Ecto neural progenitor cell (in vitro differentiated cells): ENCODE measurements at places on chromosomes 6 and 20.

- no peak for DNase-seq
Measured at GRCh38 chr6:166815629-166816028, 140.7 kb downstream of the RNASET2 start.

DNA sequence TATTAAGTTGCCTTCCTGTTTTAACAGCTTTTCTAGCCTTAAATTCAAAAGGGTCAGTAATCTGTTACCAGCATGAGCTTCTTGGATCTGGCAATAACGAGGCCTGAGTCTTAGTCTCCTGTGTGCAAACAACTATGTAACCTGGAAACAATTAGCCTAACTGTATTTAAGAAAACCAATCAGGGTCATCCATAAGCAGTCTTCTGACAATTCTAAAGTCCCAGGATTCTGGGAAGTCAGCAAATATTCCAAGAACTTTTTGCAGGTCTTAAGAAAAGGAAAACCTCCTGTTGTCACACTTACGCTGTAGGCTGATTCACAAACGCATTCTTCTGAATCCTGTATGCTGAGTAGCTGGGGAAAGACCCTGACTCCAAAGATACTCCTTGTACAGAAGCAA is 90.4 kb downstream of the COL12A1 start:
- DNase-seq, result no peak

GRCh38 chr6:145704143-145704781 is 31.1 kb downstream of the EPM2A start:
- no peak for DNase-seq

- DNase-seq, result no peak
Measured at GRCh38 chr6:24900917-24901697, 34.7 kb downstream of the RIPOR2 start.

DNA sequence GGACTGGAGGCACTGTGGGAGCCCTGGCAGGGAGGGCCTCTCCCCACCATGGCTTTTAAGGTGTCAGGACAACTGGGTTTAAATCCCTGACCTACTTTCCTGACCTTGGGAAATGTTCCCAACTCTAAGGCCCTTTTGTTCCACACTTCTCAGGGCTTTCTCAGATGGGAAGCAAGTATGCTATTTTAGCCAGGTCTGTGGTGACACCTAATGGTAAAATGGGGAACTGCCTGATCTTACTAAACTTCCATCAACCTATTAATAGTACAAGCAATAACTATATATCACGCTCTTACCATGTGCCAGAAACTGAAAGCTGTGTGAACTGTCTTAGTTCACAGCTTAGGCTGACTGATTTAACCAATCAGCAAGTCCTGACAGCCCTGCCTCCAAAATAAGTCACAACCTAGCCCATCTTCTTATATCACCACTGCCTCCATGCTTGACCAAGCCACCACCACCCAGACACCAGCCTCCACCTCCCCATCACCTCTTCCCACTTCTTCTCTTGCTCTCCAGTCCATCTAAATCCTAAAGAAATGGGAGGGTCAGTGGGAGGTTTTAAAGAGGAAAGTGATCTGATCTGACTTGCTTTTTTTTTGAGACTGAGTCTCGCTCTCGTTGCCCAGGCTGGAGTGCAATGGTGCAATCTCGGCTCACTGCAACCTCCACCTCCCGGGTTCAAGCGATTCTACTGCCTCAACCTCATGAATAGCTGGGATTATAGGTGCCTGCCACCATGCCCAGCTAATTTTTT is 6.9 kb upstream of the BLCAP start:
- peak; percentile 61 for DNase-seq

- no peak for DNase-seq
Measured at GRCh38 chr20:11544029-11544678, 373.5 kb upstream of the BTBD3 start.

GRCh38 chr20:4961746-4962145 is 39.6 kb downstream of the SLC23A2 start:
- DNase-seq, result no peak

DNA sequence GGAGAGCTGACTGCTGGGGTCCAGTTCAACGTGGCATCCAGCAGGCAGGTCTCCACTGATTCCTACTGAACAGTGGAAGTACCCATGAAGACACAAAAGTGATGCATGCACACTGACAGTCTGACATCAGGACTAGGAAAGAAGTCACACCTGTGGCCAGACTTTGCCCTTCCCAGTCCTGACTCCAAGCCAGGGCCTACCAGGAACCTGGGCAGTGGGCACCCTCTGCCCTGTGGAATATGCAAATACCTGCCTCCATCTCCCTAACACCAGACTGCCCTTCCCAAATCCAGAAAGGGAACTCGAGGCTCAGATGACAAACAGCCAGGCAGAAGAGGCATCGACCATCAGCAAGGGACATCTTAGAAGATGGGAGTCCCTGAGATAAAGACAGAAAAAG is 50.9 kb downstream of the SLC23A2 start:
- DNase-seq, result no peak

- no peak for DNase-seq
Measured at GRCh38 chr6:29651413-29652197, 5.3 kb upstream of the MOG start.

- DNase-seq, result no peak
Measured at GRCh38 chr6:110864824-110865223, 9.8 kb upstream of the AMD1 start.

DNA sequence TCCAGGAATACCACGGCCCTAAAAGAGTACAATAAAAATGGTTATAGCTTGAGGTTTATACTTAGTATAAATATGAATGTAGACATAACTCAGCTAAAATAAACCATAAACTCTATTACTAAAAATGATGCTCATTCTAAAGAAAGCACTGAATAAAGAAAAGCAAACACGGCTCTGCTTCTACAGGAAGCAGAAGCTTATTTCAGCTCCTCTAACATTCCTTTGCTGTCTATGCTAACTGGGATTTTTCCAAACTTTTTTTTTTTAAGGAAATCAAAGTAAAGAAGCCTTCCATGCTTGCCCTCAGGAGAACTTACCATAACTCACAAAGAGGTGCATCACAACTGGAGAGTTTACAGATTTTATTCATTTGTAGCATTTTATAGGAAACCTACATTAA is 30.8 kb downstream of the COL9A1 start:
- DNase-seq, result no peak

DNA sequence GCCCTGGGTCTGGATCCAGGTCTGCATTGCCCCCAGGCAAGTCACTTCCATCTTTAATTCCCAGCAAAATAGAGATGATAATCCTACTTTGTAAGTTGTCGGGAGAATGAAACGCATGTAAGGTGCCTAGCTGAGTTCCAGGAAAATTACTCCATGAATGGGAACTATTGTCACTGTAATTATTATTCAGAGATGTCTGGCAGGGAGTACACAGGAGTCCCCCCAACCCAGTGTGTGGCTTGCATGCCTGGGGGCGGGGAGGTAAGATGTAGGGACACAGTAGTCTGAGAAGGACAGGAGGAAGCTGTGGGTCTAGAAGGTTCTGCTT is 85.4 kb downstream of the CD40 start:
- no peak for DNase-seq

GRCh38 chr6:163387317-163387716 is 27.2 kb upstream of the QKI start:
- DNase-seq, result no peak

- DNase-seq, result no peak
Measured at GRCh38 chr6:116074732-116075390, 14.2 kb upstream of the FRK start.

- DNase-seq, result no peak
Measured at GRCh38 chr6:152979116-152979515, 3.7 kb downstream of the FBXO5 start.

- no peak for DNase-seq
Measured at GRCh38 chr20:32832664-32833063, 12.9 kb downstream of the MAPRE1 start.

DNA sequence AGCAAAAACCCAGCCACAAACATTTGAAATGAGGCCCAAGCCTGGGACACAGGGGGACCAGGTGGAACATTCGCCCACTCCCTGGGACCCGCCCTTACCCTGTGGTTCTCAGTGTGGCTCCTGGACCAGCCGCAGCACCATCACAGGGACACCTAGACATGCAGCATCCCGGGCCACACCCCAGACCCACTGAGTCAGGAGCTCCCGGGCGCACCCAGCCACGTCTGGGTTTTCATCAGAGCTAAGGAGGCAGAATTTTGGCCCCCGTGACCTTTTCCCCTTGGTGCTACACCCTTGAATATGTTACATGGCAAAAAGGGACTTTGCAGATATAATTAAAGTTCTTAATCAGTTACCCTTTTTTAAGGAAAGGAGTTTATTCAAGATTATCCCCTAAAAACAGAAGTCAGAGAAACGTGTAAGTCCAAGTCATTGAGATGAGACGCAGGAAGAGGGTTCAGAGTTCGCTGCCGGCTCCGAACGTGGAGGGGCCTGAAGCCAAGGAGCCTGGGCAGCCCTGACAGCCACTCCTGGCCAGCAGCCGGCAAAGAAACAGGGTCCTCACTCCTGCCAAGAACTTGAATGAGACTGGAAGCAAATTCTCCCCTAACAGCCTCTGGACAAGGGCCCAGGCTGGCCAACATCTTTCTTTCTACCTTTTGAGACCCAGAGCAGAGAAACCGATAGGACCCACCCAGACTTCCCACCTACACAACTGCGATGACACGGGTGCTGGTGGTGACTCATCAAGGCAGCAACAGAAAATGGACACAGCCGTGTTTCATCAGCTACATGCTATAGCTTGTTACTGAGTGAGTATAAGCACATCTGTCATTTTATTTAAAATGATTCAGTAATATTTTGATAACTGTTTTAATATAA is 25.3 kb downstream of the BFSP1 start:
- no peak for DNase-seq

DNA sequence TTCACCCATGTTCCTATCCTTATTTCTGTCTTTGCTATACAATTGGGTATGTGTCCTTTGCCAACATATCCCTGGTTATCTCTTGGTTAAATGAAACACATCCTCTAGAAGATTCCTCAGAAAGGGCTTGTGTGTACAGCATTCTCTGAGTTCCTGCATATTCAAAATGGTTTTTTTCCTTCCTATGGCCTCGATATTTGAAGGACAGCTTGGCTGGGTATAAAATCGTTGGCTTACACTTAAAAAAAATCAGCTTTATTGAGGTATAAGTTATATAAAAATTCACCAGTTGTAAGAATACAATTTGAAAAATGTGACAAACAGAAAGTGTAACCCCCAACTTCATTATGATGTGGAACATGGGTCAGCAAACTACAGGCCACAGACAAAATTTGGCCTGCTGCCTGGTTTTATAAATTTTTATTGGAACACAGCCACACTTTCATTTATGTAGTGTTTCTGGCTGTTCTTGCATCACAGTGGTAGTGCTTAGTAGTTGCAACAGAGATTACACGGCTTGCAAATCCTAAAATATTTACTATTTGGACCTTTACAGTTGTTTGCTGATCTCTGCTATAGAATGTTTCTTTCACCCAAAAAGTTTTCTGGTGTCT is 16.7 kb downstream of the PCMT1 start:
- no peak for DNase-seq

- DNase-seq, result no peak
Measured at GRCh38 chr6:123587838-123588545, 48.8 kb downstream of the TRDN start.

DNA sequence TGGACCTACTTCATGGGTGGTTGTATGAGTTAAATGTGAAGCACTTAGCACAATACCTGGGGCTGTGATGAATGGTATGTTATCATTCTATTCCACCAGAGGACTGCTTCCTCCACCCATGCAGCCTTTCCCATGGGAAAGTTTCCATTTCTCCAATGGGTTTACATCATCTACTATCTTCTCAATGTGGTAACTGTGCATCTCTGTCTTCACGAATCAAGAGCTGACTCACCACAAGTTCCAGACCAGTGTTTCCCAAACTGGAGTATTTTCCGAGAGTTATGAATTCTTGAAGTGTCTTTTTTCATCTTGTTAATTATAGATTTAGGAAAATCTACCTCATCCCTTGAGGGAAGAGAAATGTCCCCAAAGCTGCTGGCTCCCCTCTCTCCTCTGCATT is 182.8 kb downstream of the UNC5CL start:
- no peak for DNase-seq

DNA sequence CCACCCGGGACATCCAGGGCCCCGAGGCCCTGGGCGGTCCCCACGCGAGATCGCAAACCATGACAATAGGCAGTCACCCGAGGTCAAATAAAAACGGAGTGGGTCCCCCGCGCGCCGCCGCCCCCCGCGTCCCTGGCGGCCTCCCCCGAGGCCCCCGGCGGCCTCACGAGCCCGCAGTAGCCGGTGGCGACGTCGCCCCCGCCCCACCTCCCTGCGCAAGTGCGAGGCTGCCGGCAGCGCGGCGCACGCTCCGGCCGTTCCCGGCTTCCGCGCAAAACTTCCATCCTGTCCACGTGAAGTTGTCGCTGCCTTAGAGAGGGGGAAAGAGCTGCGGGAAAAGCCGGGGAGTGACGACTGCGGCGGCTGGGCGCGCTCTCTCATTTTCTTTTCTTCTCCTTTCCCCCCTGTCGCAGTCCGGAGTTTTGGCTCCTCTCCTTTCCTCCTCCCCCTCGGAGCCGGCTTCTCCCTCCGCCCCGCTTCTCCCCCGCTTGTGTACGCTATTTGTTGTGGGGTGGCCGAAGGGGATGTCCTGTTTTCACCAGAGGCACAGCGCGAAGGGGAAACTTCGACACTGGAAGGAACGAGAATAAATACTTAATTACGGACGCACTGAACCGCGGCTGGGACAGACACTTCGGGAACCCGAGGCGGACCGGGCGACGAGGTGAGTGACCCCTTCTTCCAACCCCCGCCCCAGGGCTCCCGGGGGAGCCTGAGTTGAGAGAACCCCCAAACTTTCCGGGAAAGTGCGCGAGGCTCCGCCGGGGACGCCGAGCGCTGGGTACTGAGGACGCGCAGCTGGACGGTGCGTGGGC is at the start of gene EYA4:
Gene EYA4, plus strand, starts transcription at position 272 of the 815 bp plus-strand sequence. CDS start 33,424 bp downstream, outside the sequence.
- peak; percentile 68 for DNase-seq

DNA sequence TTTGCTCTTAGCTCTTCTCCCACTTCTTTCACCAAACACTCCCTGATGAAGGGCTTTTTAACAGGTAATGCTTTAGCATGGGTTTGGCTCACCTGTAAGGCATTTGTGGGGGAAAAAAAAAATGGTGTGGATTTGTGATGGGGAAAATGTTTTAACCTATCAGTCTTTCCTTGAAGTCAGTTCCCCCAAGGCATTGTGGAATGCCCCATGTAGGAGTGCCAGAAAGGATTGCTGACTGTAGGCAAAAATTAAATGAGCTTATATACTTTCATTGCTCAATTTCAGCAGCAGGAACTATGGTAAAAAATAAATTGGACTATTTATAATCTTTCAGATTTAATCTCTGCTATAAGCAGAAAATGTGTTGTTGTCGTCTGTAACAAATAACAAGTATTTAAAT is 10.6 kb upstream of the SASH1 start:
- no peak for DNase-seq

- DNase-seq, result no peak
Measured at GRCh38 chr20:37955511-37955910, 52.6 kb downstream of the VSTM2L start.

- DNase-seq, result no peak
Measured at GRCh38 chr6:92748131-92748530, 671.2 kb downstream of the EPHA7 start.

GRCh38 chr6:63014290-63014689 is 197.0 kb upstream of the FKBP1C start:
- no peak for DNase-seq

GRCh38 chr6:82741996-82742385 is 323.6 kb downstream of the UBE3D start:
- DNase-seq, result peak; percentile 74

GRCh38 chr20:53901064-53901463 is 169.3 kb downstream of the BCAS1 start:
- no peak for DNase-seq
